Stimulated activated CD4-positive, alpha-beta T cell treated with anti-CD3 and anti-CD28 coated beads, Interleukin-2, amount 100 ng/mL, for 4 hours (primary cell): ENCODE measurements at places on chromosomes 4 and X.

GRCh38 chr4:162061214-162061613 lies 102.6 kb downstream of the FSTL5 start:
- DNase-seq, result no peak

GRCh38 chrX:128650326-128650725 lies 598.1 kb upstream of the ACTRT1 start:
- DNase-seq, result no peak

GRCh38 chr4:38857354-38858096 lies 908 bp upstream of the TLR6 start:
- DNase-seq, result peak; percentile 31

DNA sequence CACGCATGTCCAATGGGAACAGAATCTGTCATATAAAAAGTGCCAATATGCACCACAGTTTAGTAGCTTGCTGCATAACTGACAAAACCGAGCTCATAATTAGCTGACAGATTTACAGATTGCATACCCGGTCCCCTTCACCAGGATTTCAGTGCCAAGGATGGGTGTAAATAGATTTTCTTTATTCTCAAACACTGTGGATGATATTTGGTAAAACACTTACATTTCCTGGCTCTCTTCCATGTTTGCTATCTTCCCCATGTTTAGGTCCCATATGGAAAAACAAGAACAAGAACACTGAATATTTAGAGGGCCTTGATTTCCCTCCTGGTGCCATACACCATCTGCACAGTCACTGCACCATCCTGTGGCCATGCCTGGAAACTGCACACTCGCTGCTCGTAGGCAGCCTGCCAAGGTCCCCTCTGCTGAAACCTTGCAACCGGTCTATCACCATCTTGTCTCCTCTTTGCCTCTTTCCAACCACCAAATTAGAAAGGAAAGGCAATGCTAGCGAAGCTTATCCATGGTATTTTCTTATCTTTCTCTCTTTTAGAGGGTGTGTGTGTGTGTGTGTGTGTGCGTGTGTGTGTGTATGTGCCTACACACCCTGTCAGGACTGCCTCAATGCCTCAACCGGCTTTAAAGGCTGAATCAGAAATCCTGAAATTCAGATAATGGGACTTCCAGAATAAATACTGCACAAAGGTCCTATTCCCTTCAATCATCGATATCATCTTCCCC lies 124.2 kb upstream of the MBNL3 start:
- DNase-seq, result no peak

DNA sequence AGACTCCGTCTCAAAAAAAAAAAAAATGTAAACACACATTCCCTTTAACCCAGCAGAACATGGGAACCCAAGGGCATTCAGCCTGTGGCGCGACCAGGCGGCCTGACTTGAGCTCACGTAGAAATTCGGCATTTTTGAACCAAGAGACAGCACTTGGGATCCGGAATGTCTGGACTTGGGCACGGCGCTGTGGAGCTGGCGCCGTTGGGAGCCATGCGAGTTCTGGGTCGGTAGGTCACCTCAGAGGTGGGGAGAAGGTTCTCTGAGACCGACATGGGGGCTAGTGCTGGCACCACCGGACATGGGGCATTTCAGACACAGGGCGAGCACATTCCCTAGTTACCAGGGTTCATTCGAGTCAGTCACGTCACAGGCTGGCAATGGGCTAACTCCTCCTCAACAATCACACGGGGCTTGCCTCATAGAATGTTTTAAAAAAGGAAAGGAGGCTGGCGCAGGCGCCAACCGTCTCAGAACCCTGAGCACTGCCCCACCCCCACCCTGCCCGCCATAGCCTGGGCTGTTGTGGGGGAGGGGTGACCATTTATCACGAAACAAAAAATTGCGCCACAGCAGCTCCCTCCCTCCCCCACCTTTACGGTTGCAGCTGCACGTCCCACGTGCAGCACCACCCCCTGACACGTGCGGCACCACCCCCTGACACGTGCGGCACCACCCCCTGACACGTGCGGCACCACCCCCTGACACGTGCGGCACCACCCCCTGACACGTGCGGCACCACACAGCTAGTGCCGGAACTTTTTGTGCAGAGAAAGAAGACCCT lies at the start of gene TEX28:
Gene TEX28, minus strand, starts transcription at position 334 of the 784 bp plus-strand sequence. CDS start 3,007 bp downstream, outside the sequence.
- DNase-seq, result no peak

DNA sequence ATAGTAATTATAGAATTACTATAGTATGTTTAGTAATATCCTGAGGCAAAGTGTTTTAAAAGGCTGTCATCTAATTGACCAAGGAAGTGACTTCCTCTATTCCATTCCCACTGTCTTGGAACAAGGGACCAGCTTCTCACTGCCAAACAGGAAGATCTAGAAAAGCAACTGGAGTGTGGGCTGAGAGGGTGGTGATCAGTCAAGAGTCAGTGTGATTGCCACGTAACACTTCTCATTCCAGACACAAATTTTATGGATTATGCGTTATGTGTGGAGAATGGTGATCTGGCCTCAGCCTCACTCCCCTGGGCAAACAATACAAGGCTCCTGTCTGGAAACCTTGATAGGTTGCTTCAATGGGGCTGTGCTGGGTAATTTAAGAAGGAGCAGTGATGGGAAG lies 60.0 kb downstream of the RRAGB start:
- no peak for DNase-seq

DNA sequence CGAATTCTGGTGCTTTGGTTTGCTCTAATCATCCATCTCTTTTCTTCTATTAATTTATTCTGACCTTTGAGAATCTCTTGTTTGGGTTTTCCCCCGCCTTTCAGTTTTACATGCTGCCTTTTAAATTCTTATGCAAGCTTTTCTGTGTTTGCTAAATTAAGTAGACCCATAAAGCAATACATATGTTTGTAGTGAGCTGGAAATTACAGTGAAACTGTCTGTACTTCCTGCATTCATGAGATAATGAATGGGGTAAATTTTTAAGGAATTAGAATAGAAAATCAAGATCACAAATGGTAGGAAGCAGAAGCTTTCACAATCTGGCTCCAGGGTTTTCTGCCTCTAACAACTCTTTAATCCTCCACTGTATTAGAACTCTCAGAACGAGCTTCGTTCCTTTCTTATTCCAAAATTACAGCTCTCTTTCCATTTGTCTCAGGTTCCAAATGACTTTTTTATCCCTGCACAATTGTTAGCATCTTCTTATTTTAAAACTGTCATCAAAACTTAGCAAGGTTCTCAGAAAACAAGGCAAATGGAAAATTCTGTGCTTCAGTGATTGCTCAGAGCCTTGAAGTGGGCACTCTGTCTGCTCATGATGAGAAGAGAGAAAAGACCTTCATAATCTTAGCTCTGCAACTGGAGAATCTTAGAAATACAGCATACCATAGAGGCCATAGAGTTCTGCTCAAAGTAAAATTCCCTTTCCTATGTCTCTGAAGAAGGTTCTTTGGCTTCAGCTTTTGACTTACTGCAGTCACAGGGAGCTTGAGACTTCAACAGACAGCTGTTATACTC lies 108.2 kb downstream of the EGF start:
- DNase-seq, result no peak

GRCh38 chr4:82275431-82276331 lies 98.1 kb downstream of the HNRNPD start:
- DNase-seq, result no peak

DNA sequence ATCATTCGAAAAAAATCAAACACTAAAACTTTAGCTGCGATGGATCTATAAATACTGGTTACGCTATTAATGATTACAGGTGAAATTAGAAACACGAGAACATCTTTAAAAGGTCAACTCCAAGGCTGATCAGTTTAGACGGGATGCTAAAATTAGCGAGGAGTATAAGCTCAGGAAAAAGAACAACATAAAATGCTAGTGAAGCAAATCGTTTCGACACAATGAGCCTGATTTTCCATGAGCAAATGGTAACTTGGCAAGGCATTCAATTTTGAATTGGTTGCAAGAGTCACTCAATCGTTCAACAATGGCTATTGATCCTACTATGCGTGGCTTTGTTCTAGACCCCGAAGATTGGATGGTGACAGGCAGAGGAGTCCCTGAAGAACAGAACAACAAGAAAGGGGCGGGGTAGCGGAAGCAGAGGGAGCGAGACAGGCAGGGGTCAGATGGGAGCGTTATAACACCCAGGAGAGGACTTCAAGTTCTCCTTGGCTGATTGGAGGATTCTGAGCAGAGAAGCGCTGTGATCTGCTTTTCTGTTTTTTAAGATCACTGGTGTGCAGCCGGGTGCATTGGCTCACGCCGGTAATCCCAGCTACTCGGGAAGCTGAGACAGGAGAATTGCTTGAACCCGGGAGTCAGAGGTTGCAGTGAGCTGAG lies 146.5 kb downstream of the RBM47 start:
- no peak for DNase-seq

DNA sequence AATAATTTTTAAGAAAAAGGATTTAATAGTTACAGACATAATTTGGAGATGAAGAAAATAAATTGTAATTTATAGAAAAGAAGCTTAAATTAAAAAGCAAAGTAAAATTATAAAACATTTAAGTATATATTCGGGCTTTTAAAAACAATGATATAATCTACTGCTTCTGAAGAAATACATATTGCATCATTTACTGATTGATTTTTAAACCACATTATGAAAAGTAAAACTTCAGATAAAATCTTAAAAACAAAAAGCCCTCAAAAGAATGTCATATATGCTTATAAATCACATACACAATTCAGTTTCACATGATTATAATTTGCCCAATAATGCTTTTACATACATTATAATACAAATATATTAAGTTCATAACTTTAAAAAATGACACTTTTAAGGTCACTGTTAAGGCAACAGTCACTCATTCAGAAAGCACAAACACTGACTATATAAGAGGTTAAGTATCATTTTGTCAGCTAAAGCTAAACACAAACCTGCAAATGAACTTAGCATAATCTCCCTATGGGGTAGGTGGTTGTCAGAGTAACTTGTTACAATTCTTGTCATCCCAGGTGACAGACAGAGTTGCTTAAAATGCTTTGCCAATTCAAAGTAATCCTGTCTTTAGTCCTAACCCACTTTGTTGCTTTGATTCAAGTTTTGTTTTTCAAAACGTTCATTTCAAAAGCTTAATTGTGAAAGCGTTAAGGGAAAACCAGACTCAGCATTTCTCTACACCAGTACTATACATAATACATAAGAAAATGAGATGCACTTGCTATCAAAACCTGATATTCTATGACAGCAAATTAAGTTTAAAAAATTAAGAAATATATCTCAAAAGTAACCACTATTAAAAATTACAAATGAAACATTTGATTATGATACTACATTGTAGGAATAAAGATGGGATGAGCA lies 90.6 kb upstream of the MAB21L2 start:
- DNase-seq, result no peak

GRCh38 chr4:3035674-3036073 lies 38.7 kb downstream of the HTT-AS start:
- no peak for DNase-seq

- DNase-seq, result no peak
Measured at GRCh38 chrX:10133980-10134676, 22.6 kb upstream of the CLCN4 start.

DNA sequence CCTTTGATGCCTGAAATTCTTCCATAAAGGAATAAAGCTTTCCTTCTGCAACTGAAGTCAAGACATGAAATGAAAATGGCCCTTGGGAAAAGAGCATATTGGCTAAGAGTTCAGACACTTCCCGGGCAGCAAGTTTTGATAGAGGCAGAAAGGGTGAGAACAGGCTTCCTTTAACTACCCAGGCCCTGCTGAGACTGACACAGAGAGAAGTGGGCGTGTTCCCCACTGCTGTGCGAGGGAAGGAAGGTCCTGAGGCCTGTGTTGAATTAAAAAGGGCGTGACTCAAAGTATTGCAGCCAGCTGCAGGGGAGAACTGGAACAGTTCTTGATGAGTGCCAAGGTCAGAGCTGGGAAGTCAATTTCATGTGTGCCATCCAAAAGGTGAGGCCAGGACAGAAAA lies 33.9 kb upstream of the ADGRG2 start:
- no peak for DNase-seq

- DNase-seq, result no peak
Measured at GRCh38 chr4:3344104-3344503, 51.3 kb downstream of the RGS12 start.

GRCh38 chr4:153748378-153748777 lies 11.4 kb downstream of the RNF175 start:
- DNase-seq, result no peak

- DNase-seq, result peak; percentile 1
Measured at GRCh38 chr4:72112514-72113156, 80.8 kb downstream of the NPFFR2 start.

GRCh38 chrX:110320381-110320987 lies 2.6 kb upstream of the AMMECR1 start:
- no peak for DNase-seq

GRCh38 chr4:82402196-82402775 lies 28.0 kb downstream of the HNRNPDL start:
- DNase-seq, result no peak

DNA sequence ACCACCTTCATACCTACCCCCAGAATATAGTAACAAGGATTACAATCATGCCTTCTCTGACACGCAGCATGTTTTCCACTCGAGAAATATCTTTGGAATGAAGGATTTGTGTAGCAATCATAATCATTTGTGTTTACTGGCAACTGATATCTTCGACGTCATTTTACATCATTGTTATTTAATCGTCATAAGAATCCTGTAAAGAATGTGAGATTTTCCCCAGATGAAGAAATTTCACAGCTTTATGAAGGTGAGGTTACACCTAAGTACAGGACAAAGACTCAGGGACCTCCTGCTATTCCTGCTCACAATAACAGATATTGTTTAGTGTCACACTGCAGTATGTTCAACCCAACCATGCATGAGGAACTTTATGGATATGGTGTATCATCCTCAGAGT lies 198.2 kb upstream of the LDB2 start:
- no peak for DNase-seq

DNA sequence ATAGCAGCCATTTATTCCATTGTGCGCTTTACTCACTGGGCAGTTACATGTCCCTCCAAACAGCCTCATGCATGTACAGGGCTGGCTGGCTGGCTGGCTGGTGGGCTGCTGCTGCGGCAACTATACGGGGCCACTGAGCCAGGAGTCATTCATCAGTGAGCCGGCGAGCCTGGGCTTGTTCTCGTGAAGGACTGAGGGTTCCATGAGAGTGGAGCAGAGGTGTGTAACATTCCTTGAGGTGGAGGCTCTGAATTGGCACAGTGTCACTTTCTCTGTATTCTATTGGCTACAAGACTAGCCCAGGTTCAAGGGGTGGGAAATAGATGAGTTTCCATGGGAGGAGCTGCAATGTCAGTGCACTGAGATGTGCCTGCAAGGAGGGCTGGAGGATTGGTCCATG lies 89.1 kb downstream of the ARHGAP10 start:
- no peak for DNase-seq

- DNase-seq, result no peak
Measured at GRCh38 chr4:123380728-123381716, 15.6 kb upstream of the SPRY1 start.

GRCh38 chr4:85951099-85951498 lies 408.8 kb downstream of the MAPK10 start:
- DNase-seq, result no peak

- DNase-seq, result no peak
Measured at GRCh38 chr4:55343887-55344286, 2.2 kb upstream of the SRD5A3 start.

GRCh38 chr4:155735496-155735895 lies 23.3 kb upstream of the GUCY1B1 start:
- no peak for DNase-seq

- DNase-seq, result no peak
Measured at GRCh38 chr4:53511014-53511413, 80.3 kb downstream of the LNX1 start.

- no peak for DNase-seq
Measured at GRCh38 chr4:122833999-122834398, 7.4 kb downstream of the FGF2 start.
